ENCODE measurements at places on chromosomes 3 and 15.
A peak's percentile ranks its signal among the peaks of the same experiment; 100 is the strongest.

- DNase-seq: no peak
Observed at GRCh38 chr3:73164622-73165021, 103.2 kb downstream of the EBLN2 start.

DNA sequence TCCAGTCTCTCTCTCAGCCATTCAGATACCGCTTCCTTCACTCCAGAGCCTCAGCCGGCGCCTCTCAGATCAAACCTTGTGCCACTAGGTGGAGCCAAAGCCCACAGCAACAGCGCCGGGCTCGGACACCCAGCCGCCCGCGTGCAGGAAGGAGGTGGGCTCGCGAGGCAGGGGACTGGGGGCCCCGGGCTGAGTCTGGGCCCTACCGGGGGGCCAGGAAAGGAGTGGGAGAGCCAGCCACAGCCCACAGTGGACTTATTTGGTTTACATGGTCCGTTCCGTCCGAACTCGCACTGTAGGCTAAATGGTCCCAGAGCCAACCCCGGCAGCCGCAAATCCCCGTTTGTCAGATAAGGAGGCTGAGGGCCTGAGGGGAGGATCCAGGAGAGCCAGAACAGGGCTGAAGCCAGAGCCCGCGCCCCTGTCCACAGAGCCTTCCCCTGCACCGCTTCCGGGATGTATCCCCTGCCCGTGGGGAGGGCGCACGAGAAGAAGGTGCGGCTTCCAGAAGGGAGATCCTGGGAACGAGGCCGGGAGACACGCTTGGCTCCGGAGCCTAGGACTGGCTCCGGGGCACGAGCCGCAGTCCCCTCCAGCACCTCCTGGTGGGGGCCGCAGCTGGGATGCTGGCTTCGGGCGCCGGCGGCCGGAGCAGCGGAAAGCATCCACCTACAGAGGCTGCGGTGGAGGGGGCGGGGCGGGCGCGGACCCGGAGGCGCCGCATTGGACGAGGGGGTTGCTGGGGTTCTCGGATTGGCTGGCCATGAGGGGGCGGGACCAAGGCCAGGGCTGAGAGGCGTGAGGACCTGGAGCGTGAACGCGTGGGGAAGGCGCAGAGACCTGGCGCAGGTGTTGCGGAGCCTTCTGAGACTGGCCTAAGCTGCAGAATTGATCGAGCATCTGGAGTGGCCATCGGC, 6.5 kb upstream of the CYP11A1 start:
- DNase-seq: peak; percentile 99

- DNase-seq: peak; percentile 86
Observed at GRCh38 chr15:74620636-74621545, 5.3 kb downstream of the CLK3 start.

GRCh38 chr3:108420926-108421325, 89.5 kb downstream of the MYH15 start:
- peak; percentile 34 for DNase-seq

- no peak for DNase-seq
Observed at GRCh38 chr3:29410220-29410619, 129.3 kb downstream of the RBMS3 start.

DNA sequence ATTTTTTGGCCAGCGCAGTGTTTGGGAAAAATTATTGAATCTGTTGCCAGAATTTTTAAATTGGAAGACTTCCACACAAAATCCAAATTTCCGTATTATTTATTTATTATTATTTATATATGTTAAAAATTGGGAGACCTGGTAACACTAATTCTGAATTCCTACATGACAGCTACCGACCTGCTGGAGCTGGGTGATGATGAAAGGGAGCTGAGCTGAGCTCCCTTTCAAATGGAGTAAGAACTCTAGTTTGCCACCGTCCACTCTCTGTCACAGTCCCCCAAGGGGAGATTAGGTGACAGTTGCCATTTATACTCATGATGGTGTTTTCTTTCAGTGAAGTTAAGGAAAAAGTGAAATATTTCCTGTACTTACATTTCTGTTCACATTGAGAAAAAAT, 1.4 kb downstream of the CRTC3 start:
- DNase-seq: peak; percentile 17

DNA sequence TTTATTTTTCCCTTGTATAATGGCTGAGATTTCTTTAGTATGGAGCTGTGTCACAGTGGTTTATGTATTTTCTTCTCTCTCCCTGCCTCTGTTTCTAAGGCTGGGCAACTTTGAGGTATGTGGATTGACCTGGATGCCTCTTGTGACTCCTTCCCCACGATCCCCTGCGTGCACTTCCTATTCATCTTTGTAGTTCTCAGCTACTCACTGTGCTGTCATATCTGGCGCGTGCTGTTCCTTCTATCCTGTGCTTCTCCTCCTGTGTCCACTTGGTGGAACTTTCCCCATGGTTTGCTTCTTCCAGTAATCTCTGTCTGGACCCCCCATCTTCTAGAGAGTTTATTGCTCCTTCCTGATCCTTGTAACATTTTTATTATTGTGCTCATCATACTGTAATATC, 97.3 kb downstream of the AKAP13 start:
- no peak for DNase-seq

GRCh38 chr15:78006567-78007205, 70.8 kb downstream of the TBC1D2B start:
- DNase-seq: no peak

- no peak for DNase-seq
Observed at GRCh38 chr3:122200661-122201060, 17.2 kb downstream of the CASR start.

DNA sequence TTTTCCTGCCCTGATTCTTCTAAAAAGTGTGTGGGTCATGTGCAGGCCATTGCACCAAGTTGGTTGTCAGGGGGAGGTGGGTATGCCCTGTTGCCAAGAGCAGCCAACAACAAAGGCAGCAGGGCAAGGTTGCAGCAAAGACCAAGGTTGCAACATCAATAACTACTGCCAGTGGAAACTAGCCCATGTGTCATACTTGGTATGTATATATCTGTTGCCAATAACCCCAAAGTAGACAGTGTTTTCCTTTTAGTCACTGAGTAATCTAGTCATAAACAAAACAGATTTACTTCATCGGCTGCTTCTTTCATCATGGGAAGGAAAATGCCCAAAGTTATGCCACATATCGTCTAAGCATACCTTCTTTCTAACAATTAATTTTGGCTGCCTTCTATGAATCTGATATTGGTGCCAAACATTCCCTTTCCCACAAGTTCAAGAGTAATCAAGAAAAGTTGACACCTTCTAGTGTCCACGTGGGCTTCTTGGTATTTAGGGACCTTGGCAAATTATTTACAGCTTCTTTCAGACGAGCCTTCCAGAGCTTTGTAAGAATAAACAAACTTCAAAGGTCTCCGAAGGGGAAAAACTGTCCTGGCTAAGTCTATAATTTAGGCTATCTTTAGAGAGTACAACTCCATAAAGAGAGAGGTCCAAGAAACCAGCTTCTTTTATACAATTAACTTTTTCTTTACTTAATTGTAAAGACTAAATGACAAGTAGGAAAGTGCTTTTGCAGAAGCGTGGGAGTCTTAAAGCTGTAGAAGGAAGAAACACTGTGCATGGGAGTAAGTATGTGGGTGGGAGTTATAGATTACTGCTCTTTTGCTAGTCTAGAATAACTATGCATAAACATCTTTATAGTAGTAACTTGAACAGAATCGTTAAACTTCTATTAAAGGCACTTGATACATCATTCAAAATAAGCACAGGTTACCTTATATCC, 10.0 kb upstream of the MBNL1 start:
- peak; percentile 96 for DNase-seq

DNA sequence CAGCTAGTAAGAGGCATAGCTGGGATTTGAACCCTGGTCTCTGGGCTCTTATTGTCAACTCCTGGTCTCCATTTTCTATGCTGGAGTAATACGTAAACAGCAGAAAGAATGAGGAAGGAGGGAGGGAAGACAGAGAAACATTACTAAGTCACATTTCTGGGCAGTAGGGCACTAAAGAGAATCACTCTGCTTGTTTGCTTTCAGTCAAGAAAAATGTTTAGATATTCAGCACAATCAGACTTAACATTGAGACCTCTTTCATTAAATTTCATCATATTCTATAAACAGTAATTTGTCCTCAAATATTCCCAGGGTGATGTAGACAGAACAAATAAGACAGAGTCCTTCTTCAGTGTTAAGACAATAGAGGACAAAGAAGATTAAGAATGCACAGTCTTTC, 67.7 kb upstream of the BNC1 start:
- no peak for DNase-seq

DNA sequence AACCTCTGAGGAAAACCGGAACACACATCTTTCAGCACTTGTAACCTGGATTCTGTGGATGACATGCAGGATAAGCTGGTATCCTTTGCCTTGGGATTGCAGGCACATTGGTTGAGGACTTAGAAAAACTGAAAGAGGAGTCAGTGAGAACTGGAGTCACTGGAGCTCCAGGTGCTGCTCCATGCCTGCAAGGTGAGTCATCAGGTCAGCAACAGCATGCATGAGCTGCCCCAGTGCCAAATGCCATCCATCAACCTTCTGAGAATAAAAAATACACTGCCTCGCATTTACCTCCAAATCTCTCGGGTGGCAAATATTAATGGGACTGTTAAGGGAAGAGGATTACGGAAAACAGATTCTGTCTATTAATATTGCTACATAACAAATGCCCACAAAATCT, 729.1 kb downstream of the NTRK3 start:
- no peak for DNase-seq

DNA sequence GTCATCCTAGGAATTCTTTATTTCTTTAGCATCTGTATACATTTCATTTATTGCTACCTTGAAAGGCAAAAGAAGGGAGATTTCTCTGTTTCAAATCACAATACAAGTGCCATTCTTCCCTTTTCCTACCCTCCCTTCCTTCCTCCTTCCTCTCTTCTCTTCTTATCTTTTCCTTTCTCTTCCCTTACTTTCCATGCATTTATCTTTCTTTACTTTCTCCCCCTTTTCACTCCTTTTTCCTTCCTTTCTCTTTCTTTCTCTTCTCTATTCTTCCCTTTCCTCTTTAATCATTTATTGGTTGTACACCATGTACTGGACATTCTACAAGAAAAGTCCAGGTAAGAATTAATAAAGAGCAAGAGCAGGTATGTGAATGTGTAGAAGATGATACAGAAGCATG, 251.0 kb upstream of the PEX5L start:
- no peak for DNase-seq

GRCh38 chr15:101397521-101398003, 91.9 kb downstream of the PCSK6 start:
- no peak for DNase-seq

GRCh38 chr15:39078026-39078425, 502.9 kb upstream of the THBS1 start:
- peak; percentile 45 for DNase-seq

DNA sequence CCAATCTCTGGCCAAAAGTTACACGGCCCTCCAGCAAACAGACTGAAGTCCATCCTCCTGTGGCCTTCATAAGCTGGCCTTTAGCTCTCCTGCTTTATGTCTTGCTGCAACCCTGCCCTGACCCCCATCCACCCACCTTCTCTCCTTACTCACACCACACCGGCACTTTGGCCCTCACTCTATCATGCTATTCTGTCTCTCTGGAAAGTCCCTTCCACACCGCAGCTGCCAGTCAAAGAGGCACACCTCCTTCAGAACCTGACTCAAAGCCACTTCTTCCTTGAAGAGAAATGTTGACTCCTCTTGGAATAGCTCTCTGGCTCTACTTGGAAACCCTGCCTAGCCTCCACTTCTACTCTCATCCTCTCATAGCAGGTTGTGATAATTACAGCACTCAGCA, 4.5 kb downstream of the GPR156 start:
- no peak for DNase-seq

- no peak for DNase-seq
Observed at GRCh38 chr3:114933407-114933806, 213.7 kb downstream of the ZBTB20 start.

DNA sequence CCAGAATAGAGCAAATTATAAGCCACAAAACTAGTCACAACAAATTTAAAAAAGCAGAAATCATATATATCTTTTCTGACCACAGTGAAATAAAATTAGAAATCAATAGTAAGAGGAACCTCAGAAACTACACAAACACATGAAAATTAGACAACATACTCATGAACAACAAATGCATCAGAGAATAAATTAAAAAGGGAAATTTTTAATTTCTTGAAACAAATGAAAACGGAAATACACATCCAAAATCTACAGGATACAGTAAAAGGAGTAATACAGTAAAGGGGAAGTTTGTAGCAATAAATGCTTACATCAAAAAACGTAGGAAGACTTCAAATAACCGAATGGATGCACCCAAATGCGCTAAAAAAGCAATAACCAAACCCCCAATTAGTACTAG, 19.2 kb downstream of the NME9 start:
- DNase-seq: no peak

- no peak for DNase-seq
Observed at GRCh38 chr15:25812073-25812472, 51.1 kb downstream of the ATP10A start.

DNA sequence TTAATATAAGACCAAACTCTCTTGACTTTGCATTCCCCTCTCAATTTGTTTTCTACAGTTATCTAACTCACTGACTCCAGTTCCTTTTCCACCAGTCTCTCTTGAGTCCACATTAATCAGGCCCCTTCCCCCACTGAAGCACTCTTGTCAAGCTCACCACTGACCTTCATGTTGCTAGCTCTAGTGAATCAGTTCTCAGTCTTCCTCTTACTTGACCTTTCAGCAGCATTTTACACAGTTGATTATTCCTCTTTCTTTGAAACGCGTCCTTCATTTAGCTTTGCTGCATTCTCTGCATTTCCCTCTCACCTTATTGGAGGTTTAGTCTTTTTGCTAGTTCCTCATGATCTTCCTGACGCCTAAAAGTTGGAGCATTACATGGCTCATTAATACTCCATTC, 8.3 kb downstream of the PPP2R3A start:
- no peak for DNase-seq

- DNase-seq: no peak
Observed at GRCh38 chr15:38819387-38819950, 254.9 kb upstream of the RASGRP1 start.

DNA sequence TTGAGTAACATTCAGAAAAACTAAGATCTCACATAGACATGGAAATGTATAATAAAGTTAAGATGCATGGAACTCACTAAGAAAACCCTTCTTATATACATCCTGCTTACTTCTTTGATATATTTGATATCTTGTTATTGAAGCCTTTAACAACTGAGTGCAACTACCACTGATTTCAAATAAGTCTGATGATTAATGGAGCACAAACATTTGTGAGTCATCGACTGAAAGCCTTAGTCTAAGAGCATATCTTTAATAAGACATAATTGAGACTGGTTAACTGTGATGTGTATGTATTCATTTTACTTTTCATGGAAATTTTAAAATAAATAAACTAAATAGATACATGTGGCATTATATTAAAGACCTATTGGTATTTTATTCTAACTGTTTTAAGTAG, 740.5 kb downstream of the EPHA3 start:
- no peak for DNase-seq

GRCh38 chr15:54150255-54150654, 172.0 kb downstream of the UNC13C start:
- peak; percentile 2 for DNase-seq

GRCh38 chr15:59237119-59237855, 30.6 kb downstream of the LDHAL6B start:
- no peak for DNase-seq

GRCh38 chr3:171615686-171616085, 155.5 kb upstream of the TNIK start:
- no peak for DNase-seq

GRCh38 chr3:191268737-191269136, 60.5 kb upstream of the CCDC50 start:
- no peak for DNase-seq

GRCh38 chr15:68621535-68621934, 42.7 kb downstream of the CORO2B start:
- DNase-seq: no peak

Data from AG08395 (cell line).